NB4 (cell line): ENCODE measurements at places on chromosomes 13 and 19.

- no peak for DNase-seq
Measured at GRCh38 chr13:66077132-66077689, 1152.9 kb downstream of the PCDH9 start.

DNA sequence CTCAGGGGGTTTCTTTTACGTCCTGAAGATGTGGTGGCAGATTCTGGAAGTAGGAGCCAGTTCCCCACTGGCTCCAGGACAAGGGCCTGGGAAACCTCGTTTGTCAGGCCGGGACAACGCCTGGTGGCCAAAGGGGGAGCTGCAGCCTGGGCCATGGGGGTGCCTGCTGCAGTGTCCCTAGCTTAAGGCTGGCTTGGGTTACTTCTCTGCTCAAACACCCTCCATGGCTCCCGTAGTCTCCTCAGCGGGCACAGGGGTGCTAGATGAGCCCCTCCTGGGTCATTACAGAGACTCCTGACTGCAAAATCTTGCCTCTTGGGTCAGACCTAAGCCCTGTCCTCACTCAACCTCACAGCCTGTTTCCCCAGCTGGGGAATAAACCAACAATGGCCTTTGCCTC is 14.7 kb downstream of the CILP2 start:
- DNase-seq = peak; percentile 59

DNA sequence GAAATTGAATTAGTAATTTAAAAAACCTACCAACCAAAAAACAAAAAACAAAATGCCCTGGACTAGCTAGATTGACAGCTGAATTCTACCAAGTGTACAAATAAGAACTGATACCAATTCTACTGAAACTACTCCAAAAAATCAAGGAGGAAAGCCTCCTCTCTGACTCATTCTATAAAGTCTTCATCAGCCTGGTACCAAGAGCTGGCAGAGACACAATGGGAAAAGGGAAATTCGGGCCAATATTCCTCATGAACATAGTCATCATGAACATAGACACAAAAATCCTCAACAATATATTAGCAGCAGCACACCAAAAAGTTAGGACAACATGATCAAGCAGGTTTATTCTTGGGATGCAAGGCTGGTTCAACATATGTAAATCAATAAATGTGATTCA is 2667.7 kb upstream of the PCDH20 start:
- no peak for DNase-seq

DNA sequence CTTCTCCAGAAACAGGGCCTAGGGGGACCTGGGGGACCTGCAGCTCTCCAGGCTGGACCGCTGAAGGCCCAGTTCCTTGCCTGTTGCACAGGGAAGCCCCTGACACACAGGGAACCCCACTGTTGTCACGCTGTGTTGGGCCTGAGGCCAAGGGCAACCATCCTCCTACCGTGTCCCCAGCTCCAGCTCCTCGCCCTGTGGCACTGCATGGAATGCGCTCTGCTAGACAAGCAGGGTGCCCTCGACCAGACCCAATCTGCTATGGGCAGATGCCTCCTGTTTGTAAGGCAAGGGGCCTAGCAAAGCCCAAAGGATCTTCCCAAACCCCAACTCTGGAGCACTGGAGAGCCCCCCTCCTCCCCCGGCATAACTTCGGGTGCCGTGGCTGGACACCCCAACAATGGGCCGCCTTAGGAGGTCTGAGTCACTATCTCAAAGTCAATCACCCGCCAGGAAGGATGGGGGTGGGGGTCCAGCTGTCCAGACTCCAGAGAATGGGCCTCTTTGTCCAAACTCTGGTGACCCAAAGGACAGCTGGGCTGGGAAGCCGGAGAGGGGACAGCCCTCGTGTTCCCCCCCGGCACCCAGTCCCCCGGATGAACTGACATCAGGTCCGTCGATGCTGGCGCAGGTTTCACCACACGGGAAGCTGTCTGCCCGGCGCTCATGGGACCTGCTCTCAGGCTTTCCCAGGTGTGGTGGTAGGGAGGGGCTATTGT is 3.7 kb downstream of the BRSK1 start:
- DNase-seq = no peak

- peak; percentile 19 for DNase-seq
Measured at GRCh38 chr13:77184455-77184854, 142.4 kb downstream of the MYCBP2 start.

DNA sequence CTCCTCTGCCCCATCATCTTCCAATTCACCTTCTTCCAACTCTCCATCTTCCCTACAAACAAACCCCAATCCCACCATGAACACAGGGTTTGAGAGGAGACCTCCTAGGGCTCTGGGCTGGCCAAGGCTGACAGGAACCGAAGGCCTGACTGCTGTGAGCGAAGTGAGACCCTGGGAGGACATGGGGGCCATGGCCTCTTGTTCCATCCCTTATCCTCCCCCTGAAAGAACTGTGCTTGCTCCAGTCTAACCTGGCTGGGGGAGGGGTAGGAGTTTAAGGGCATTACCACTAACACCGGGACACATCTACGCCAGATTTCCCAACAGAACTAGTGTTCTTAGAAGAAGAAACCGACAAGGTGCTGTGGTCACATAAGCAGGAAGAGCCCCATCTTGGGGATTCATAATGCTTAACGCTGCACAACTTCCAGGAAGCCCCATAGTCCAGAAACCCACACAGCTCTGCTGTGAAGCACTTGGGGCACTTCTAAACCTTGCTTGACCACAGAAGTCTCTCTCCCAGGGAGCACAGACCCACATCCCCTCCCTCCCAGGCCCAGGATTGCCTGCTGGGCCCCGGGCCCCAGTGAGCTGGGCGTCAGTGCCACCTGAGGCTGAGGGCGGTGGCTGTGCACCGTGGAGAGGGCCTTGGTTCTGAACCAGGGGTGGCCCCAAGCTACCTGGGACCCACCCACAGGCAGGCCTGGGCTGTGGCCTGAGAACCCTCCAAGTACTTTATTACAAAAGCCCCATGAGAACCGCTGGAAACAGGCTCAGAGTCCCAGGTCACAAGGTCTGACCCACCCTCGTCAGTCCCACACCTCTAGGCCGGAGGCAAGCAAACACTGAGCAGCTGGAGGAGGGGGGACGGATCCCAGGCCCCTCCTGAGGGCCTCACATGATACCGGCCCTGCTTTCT is 18.8 kb downstream of the ZC3H4 start:
- peak; percentile 78 for DNase-seq

DNA sequence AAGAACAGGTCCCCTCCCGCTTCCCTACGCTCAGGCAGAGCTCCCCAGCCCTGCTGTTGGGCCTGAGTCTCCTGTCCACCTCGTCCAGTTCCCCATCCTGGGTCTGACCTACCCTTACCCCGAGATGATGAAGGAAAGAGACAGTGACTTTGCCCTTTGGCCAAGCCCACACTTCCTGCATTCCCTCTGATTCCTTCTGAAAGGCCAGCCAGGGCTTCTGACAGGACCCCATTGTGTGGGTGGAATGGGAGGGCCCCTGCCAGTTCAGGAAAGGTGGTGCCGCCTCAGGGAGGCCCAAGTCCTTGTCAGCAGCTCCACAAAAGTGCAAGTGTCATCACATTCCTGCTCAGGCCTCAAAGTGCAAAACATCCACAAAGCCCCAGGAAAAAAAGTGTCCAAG is 177.8 kb downstream of the PAN3 start:
- DNase-seq = no peak
